ENCODE measurements at places on chromosomes 11 and 22.

DNA sequence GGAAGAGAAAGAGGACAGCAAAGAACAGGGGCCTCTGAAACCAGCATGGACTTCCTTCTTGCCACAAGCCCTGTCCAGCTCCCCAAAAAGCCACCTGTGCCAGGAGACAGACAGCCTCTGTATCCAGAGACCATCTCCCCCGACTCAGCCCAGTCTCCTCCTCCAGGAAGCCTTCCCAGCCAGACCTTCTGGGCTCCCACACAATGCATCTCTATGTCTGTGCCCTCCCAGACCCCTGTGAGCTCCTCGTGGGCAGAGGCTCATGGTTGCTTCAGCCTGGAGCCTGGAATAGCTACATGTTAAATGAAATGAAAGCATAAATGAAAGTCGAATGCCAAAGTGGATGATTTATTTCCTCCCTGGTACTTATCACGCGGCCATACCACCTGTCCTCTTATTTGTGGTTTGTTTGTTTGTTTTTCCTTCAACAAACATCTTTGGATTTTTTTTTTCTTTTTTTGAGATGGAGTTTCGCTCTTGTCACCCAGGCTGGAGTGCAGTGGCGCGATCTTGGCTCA is 7.3 kb upstream of the ARAP1 start:
- no peak for DNase-seq

DNA sequence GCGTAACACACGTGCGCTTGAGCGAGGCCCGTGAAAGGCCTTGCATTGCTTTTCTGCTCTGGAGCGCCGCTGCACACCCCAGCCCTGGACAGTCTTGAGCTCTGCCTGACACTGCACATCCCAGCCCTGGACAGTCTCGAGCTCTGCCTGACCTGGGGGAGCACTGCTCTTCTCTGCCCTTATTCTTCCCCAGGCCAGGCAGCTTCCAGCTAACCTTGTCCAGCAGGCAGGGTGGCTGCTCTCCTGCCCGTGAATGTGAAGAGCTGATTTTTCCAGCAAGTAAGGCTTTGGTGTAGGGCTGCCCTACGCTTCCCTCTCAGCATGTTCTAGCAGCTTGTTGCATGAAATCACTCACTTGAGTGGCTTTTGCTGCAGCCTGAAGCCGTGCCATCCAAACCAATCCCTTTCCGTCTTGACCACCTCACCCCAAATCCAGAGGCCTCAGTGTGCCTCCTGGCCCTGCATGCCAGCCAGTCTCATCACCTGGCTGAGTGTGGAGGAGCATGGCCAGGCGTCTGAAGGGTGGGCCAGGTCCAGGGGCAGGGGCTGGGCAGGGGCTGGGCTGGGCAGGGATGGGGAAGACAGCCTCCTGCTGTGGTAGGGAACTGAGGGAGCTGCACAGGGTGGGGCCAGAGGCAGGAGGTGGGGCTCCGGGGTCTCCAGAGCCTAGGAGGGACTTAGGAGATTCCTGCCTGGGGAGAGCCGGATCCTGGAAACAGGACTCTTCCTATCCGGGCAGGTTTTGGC is 89.5 kb upstream of the B3GAT1 start:
- DNase-seq, result no peak

- DNase-seq, result no peak
Measured at GRCh38 chr11:21545699-21546098, 647.2 kb upstream of the ANO5 start.

- no peak for DNase-seq
Measured at GRCh38 chr22:27578937-27579617, 222.5 kb downstream of the MN1 start.

GRCh38 chr11:134463716-134464115 is 51.7 kb upstream of the B3GAT1 start:
- no peak for DNase-seq

- no peak for DNase-seq
Measured at GRCh38 chr11:62933750-62934495, 12.8 kb upstream of the CHRM1 start.

GRCh38 chr22:37520776-37521191 is 1.6 kb upstream of the CARD10 start:
- no peak for DNase-seq

- DNase-seq, result no peak
Measured at GRCh38 chr22:24159650-24160049, 21.6 kb upstream of the SUSD2 start.

GRCh38 chr11:67302571-67303131 is 679 bp upstream of the SSH3 start:
- DNase-seq, result no peak

DNA sequence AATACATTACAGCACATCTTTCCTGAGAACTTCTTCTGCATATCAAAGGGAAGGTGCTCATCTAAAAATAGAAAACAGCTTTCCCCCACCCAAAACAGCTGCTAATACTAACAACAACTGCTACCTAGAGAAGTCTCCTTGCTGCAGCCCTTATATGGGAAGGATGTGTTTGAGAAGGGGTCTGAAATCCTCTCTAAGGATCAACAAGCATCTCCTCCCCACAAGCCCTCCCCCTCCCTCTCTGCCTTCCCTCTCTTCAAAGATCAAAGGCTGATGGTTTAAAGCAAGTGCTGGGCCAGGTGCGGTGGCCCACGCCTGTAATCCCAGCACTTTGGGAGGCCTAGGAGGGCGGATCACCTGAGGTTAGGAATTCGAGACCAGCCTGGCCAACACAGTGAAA is 33.5 kb downstream of the SCUBE2 start:
- DNase-seq, result no peak

DNA sequence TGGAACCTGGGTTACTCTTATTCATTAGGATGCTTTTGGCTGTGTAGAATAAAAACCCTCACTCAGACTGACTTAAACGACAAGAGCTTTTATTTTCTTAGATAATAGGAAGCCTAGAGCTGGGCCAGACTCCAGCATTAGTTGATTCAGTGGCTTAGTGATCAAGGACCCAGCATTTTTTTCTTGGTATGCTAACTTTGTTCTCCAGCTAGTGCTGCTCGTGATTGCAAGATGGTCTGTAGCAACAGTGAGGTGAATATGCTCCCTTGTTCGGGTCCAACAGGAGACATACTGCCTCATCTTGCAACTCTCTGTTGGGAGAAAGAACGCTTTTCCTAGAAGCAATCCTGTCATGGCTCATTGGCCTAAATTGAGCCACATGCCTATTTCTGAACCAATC is 33.4 kb downstream of the INSC start:
- no peak for DNase-seq

- no peak for DNase-seq
Measured at GRCh38 chr11:71298761-71299181, 46.4 kb upstream of the SHANK2 start.

DNA sequence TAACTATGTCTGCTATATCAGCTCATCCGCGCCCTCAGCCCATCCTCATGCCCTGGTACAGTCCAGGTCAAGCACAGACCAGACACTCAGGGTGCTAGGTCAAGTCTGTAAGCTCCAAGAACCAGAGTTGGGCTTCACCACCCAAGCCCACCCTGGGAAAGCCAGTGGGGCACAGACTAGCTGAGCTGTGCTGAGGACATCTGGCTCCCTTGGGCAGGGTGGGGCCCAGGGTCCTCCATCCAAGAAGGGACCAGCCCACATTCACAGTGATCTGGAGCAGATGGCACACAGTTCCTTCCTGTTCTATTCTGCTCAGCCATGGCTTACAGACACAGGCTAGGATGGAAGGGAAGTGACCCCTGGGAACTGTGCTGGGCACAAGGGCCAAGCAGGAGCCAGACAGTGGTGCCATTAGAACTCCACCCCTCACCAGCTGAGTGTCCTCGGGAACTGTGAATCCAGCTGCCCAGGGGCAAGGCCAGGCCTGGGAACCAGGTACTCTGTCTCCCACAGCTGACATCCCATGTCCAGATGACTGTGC is 9.1 kb downstream of the P2RY6 start:
- DNase-seq, result no peak

GRCh38 chr11:61480994-61481335 is 27.6 kb upstream of the LRRC10B start:
- DNase-seq, result peak; percentile 32

- DNase-seq, result no peak
Measured at GRCh38 chr11:126791991-126792390, 208.6 kb downstream of the KIRREL3 start.

DNA sequence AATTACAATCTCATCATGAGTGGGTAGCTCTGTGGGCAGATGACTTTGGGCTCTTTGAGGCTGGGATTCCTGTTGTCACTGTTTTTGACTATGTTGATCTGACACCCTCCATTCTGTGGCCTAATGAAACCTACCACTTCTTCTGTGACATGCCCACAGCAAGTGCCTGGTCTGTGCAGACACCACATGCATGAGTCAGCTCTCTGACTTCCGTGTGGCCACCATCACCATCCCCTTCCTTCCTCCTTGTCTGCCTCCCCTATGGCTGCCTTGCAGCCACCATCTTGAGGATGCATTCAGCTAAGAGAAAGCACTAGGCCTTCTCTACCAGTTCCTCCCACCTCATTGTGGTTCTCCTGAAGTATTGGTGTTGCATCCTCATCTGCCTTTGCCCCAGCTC is 15.3 kb upstream of the OR10V1 start:
- DNase-seq, result no peak

DNA sequence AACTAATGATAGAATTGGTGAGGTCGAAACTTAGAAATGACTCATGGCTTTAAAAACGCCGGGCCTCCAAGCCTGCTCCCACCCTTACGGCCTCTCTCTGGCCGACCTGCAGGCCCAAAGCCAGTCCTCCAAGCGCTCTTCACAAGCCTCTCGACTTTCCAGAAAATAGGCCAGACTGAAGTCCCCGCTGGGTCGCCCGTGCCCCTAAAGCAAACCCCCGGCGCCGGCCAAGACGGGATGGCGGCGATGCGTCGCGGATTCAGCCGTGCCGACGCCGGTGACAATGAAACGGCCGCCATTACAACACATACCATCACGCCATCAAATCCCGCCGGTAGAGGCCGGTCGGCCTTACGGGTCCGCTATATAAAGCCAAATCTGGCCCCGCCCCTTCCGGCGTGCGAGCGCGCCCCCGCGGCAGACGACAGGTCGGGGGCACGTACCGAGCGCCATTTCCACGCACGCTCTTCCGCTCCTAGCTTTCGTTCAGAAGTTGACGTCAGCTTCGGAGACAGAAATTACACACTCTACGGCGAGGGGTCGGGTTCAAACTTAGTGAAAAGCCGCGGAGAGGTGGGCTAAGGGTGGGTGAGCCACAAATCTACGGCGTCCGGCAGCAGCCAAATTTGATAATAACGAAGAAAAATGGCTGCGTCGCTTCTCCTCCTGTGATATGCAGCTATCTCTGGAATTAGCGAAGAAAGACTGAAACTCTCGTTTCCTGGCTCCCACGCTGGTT is at the start of gene RPL3:
Gene RPL3, minus strand, starts transcription at position 340 of the 739 bp plus-strand sequence. Its CDS starts 26 bp downstream, at position 314.
- peak; percentile 97 for DNase-seq

- DNase-seq, result no peak
Measured at GRCh38 chr11:87284306-87284705, 246.6 kb downstream of the TMEM135 start.

DNA sequence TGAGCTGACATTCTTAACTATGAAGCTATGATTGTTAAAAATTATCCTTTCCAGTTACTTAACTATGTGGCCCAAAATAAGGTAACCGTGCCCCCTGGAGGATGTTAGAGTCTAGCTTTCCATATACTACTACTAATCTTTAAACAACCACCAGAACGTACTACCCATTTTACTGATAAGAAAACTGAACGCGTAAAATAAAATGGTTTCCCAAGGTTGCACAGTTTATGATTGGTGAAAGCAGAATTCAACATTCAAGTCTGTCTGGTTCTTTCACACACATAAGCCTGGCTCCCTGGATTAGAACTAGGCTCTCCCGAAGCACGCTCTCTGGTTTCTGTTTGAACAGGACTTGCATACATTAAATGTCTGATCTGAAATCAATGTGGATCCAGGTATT is 437.8 kb upstream of the CCDC90B start:
- DNase-seq, result peak; percentile 12

DNA sequence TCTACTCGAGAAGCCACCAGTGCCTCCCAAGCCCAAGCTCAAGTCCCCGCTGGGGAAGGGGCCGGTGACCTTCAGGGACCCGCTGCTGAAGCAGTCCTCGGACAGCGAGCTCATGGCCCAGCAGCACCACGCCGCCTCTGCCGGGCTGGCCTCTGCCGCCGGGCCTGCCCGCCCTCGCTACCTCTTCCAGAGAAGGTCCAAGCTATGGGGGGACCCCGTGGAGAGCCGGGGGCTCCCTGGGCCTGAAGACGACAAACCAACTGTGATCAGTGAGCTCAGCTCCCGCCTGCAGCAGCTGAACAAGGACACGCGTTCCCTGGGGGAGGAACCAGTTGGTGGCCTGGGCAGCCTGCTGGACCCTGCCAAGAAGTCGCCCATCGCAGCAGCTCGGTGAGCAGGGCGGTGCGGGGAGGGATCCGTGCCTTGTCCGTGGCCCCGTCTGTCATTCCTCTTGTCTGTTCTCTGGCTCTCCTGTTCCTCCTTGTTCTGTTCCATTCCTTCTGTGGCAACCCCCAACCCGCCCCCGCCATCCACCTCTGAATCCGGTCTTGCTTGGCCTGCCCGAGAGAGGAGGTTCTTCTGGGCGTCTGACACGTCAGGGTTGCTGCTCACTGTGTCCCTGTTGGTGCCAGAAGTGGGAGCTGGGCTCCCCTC is 15.8 kb upstream of the ACR start:
- no peak for DNase-seq

GRCh38 chr11:1748636-1749394 is 1.6 kb downstream of the IFITM10 start:
- DNase-seq, result no peak

DNA sequence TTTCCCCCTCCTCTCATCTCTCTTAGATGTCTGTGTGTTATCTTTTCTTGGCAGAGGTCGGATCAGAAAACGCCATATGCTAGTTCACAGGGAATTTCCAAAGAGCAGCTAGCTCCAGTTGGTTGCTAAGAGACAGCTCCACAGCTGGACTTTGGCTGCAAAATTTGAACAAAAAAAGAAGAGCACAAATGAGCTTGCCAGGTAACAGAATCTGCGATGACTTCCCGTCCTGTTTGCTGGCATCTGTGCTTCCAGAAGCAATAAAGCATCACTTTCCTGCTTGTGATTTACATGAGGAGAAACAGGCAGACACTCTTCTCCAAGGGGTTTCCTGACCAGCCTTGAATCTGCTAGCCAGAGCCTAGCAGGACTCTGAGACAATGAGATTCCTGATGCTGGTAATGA is 596.0 kb upstream of the B3GAT1 start:
- no peak for DNase-seq

GRCh38 chr11:36564376-36565030 is 3.3 kb upstream of the RAG1 start:
- peak; percentile 50 for DNase-seq

All from HEK293T (cell line).